Activated T-helper 1 cell treated with Interleukin-2 at 50 U/mL for 16 hours (primary cell): ENCODE measurements at places on chromosomes 13 and 19.
A peak's percentile ranks its signal among the peaks of the same experiment; 100 is the strongest.

DNA sequence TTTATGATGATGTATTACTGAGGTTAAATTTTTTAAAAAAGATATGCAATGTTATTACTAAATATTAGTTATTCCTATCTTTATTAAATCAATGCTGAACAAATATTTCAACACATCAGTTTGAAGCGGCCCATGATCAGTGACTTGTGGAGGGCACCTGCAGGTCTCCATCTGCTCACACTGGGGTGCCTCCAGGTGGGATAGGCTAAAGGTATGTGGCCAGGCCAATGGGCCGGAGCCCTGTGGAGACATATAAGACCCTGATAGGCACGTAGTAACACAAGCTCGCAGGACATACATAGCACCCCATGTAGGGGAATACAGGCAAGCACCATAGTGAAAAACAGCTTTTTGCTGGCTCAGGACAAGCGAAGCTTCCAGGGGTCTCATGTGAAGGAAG is 469.8 kb downstream of the ZNF536 start:
- DNase-seq, result no peak

DNA sequence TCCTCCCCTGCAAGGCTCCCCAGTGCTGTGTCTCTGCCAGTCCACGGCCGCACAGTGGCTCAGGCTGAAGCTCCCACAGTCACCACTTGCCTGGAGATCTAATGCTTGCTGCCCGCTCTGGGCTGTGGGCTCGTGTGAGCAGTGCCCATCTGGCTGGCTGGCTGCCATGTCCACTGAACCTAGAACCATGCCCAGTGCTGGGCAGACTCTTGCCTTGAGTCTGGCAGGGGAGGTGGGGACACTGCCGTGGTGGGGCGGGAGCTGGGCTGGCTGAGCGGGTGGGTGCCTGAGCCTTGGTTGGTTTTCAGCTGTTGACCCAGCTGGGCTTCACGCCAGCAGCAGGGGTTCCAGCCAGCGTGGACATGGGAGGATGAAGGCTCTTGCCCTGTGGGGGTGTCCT is 52.3 kb downstream of the CRTC1 start:
- no peak for DNase-seq

DNA sequence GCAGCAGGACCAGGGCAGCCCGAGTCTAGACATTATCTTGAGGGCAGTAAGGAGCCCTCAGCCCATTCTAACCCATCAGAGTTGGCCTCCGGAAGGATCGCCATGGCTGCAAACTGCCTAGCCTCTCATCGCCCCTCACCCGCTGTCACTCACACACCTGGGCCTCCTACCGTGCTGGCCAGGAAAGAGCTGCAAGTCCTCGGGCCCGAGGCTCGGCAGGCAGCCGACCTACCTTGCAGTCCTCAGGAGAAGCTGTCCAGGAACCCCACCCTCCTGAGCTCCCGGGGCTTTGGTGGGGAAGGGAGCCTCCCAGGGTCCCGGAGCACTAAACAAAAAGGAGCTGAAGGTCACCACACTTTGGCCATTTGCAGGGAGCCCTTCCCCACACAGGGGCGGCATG is 46.8 kb downstream of the CCNE1 start:
- no peak for DNase-seq

DNA sequence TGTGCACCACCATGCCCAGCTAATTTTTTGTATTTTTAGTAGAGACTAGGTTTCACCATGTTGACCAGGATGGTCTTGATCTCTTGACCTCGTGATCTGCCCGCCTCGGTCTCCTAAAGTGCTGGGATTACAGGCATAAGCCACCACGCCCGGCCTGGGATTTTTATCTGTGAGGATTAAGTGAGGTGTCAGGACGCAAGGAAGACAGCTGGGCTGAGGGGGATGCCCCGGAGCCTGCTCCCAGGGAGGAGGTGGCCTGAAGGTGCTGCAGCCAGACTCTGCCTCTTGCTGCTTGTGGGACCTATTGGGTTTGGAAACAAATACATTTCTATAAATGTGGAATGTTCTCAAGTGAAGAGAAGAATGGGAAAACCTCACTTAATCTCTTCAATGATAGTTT is 131.6 kb downstream of the OLFM4 start:
- no peak for DNase-seq

DNA sequence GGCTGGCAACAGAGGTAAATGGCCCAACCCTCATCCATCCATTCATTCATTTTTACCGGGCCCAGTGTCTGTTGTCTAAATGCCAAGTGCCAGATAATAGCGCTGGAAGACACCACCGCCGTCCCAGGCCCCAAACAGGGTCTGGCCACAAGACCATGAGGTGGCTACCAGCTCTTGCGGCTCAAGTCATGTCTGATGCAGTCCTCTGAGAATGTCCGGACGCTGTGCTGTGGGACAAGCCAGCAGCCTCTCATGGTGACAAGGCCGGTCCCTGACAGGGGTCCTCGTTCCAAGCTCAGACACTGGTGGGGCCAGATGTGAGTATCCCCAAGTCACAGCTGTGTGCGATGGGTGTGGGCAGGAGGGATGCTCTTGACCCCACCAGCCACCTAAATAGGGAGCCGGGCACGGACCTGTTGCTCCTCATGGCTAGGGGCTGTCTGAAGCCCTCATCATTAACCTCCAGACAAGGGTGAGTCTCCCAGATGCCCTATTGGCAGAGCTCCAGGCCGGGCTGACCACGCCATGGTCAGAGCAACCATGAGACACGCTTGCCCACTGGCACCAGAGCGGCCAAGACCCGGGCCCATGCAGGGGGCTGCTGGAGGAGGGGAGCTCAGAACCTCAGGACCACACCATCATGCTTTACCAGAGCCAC is 58.4 kb downstream of the MLLT1 start:
- no peak for DNase-seq

- peak; percentile 74 for DNase-seq
Observed at GRCh38 chr19:49808711-49809159, 4.4 kb downstream of the FUZ start.
